ENCODE measurements at places on chromosomes 12 and 14.

GRCh38 chr14:63692310-63693020 lies 35.4 kb downstream of the SGPP1 start:
- DNase-seq = no peak

DNA sequence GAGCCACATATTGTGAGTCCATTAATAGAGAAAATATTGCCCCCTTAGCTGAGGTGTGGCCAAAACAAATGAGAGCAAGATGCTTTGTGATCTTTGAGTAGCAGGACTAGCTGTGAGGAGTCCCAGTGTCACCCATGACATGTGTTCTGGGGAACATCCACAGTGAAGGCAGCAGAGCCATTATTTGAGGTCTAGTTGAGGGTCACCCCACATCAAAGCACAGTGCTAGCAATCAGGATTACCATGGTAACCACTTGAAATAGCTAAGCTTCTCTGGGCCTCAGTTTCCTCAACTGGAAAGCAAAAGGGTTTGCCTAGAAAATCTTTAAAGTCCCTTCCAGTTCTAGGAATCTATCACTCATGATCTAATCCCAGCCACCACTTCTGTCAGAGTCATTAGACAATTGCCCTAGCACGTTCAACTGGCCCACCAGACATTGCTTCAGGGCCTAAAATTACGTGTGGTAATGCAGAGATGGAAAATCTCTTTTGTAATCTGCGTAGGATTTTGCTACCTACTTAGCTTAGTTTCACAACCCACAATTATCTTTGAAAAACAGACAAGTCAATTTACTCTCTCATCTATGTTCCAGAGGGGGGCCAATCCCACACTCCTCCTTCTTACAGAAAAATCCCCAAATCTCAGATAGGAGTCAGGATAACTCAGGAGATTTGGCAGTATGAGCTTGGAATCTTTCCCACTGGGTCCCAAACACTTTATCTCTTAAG lies 251.2 kb upstream of the EGLN3 start:
- DNase-seq = no peak

GRCh38 chr12:77060136-77060882 lies 5.1 kb downstream of the E2F7 start:
- DNase-seq = no peak

DNA sequence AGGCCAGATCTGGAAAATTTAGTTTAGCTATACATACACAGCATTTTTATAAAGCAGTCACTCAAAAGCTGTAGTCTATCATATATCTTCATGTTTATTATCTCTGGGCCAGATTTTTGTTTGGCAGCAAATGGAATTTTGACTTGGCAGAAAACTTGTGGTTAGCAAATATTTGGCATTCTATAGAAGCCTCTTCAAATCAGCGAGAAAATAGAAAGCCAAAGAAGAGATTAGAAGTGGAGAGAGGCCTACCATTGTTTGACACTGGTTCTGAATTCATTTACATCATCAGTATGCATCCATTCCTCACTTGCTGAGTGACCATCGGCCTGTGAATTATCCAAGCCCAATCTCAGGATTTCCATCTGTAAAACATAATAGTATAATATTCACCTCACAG lies 1077.6 kb downstream of the GALC start:
- no peak for DNase-seq

GRCh38 chr12:47805417-47805816 lies 14.3 kb downstream of the HDAC7 start:
- no peak for DNase-seq

DNA sequence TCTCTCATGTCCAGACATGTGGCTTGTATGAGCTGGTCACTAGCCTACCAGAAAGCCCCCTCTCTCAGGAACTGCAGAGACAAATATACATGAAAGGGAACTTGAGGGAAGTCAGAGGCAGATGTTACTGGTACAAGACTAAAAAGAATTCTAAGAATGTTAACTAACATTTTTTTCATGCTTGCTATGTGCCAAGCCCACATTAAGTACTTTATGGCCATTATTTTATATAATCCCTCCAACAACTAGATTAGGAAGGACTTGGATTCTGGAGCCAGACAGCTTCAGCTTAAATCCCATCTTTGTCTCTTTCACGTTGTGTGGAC lies 24.6 kb downstream of the TTC9 start:
- DNase-seq = no peak

- DNase-seq = no peak
Observed at GRCh38 chr14:94936401-94936892, 166.5 kb upstream of the GSC start.

DNA sequence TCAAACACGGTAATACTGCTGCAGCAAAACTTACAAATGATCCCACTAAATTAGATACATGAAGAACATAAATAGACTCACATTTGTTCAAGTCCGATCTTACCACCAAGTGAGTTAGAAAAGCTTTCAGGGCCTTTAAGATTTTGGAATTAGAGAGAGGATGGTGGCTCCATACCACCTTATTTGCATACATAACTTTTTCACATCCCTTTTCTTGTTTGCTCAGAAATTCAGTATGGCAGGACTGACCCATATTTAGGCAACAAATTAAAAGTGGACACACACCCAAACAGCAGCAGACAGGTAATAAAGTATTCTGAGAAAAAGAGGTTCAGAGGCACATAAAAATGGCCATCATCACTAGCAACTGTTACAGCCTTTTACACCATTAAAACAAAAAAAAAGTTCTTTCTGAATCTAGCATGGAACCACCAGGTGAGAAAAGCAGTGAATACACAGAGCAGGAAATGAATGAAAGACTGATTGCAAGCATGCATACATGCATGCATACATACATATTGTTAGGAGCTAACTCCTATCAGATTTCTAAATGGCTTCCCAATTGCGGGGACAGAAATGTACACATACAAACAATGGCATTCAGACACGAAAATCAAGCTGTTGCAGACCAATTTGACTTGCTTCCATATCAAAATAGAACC lies 23.3 kb downstream of the STXBP6 start:
- no peak for DNase-seq

GRCh38 chr14:22519877-22520685 lies 68.9 kb downstream of the DAD1 start:
- DNase-seq = no peak

GRCh38 chr12:52214421-52214802 lies 18.6 kb upstream of the KRT7 start:
- DNase-seq = no peak

GRCh38 chr14:51873221-51873893 lies 12.9 kb downstream of the GNG2 start:
- no peak for DNase-seq

Measured in activated CD8-positive, alpha-beta memory T cell treated with anti-CD3 and anti-CD28 coated beads for 1 hour (primary cell).